ENCODE measurements at places on chromosomes 2 and 18.
A peak's percentile ranks its signal among the peaks of the same experiment; 100 is the strongest.

DNA sequence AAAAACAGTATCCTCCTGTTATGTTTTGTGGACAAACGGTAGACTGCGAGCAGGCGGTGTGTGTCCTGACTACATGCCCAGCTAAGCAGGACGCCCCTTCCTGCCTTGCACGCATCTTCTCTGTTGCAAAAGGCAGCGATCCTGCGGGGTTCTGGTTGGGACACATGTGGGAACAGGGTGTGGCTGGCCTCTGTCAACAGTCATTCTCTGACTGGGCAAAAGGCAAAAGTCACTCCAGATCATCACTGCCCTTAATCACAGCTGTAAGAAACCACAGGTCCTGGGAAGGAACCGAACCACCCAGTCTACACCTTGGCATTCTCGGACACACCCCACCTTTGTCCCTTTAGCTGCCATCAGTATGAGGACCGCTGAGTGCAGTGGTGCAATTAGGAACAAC, 44.3 kb upstream of the TMEM87B start:
- no peak overlapping the region for H3K27ac ChIP-seq
- no peak overlapping the region for H3K4me3 ChIP-seq
- peaks cover 5% of the 10 kb centered on the region for H3K4me1 ChIP-seq
- peaks cover 3% of the 10 kb centered on the region for H3K27me3 ChIP-seq

- no peak for DNase-seq
- no peak overlapping the region for H3K4me3 ChIP-seq
- no peaks in the 10 kb centered on the region for H3K27me3 ChIP-seq
- no peak overlapping the region for H3K27ac ChIP-seq
- H3K4me1 ChIP-seq, result peaks cover 2% of the 10 kb centered on the region
These were observed 549.0 kb upstream of the VRK2 start for GRCh38 chr2:57497489-57498096.

DNA sequence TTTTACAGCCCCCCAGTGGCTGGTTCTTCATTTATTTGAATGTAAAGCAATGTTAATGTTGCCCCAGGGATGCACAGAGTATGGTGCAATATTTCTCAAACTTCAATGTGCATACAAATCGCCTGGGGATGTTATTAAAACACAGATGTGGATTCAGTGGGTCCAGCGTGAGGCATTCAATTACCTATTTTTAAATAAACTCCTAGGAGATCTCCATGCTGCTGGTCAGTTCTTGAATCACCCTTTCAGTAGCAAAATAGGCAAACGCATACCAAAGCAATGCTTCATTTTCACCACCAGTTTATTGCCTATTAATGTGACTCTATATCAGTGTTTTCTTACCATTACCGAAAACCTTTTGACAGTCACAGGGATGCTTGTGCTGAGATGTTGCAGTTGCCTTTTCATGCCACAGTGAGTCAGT, 530.7 kb downstream of the CBLN2 start:
- no peak overlapping the region for H3K27ac ChIP-seq
- H3K4me1 ChIP-seq, result no peaks in the 10 kb centered on the region
- no peaks in the 10 kb centered on the region for H3K36me3 ChIP-seq
- H3K4me3 ChIP-seq, result no peak overlapping the region

- peaks cover 11% of the 10 kb centered on the region for H3K27me3 ChIP-seq
- no peaks in the 10 kb centered on the region for H3K4me1 ChIP-seq
- H3K36me3 ChIP-seq, result no peaks in the 10 kb centered on the region
These were observed 141.5 kb upstream of the SP5 start for GRCh38 chr2:170573671-170574070.

GRCh38 chr2:224570328-224570993, 14.7 kb downstream of the CUL3 start:
- H3K27me3 ChIP-seq, result no peaks in the 10 kb centered on the region
- peaks cover 45% of the 10 kb centered on the region for H3K36me3 ChIP-seq
- H3K4me3 ChIP-seq, result peak overlapping the region; percentile 8
- no peak for DNase-seq

GRCh38 chr2:57943315-57943714, 103.3 kb upstream of the VRK2 start:
- no peaks in the 10 kb centered on the region for H3K27me3 ChIP-seq
- H3K27ac ChIP-seq, result no peak overlapping the region
- peaks cover 7% of the 10 kb centered on the region for H3K36me3 ChIP-seq
- H3K4me1 ChIP-seq, result no peaks in the 10 kb centered on the region
- DNase-seq, result no peak
- H3K4me3 ChIP-seq, result no peak overlapping the region

GRCh38 chr2:25330273-25330672, 11.5 kb downstream of the DNMT3A start:
- H3K27me3 ChIP-seq, result no peaks in the 10 kb centered on the region
- no peak overlapping the region for H3K4me3 ChIP-seq
- H3K4me1 ChIP-seq, result peaks cover 28% of the 10 kb centered on the region

DNA sequence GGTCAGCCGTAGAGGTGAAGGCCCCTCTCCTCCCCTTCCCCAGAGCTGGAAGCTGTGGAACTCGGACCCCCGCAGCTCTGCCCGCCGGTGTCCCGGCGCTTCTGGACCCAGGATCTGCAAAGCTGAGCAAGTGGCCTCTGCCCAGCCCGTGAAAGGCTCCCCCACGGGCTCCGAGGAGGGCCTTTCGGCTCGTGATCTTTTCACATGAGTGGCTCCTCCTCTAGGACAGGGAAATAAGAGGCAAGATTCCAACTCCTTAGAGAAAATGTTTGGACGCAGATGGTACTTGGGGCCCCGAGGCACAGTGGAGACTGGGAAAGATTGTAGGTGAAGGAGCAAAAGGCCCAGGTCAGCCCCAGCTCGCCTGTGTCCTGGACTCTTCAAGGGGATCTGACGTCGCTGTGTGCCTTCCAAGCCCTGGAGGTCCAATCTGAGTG, 48.2 kb upstream of the SP3 start:
- H3K4me3 ChIP-seq, result peak overlapping the region; percentile 73
- no peaks in the 10 kb centered on the region for H3K36me3 ChIP-seq
- no peak overlapping the region for H3K27ac ChIP-seq
- H3K27me3 ChIP-seq, result no peaks in the 10 kb centered on the region

DNA sequence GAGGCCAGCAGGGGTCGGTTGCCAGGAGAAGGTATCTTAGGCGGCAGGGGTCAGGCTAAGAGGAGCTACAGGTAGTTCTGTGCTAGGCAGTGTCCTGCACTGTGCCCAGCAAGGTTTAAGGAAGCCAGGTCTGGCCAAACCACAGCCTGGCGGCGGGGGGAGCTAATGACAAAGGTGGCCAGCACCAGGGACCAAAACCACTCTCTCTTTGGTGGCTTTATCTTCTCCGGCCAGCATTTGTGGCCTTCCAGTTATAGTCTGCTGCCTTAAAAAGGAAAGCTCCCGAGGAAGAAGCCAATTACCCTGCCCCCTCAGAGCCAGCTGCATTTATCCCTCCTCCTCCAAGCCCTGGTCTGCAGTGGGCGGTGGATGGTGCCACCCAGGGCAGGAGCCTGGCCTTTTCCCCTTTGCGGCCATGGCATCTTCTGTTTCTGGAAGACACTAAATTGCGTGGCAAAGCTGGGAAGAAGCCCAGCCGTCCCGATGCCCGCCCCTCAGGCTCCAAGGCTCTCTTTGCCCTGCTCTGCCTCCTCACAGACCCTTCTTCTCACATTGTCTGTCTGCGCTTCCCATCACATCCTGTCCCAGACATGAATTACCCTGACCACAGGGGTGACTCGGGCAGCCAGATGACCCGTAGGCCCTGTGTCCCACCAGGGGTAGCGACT, 94.6 kb downstream of the EN1 start:
- H3K27ac ChIP-seq, result no peak overlapping the region
- no peaks in the 10 kb centered on the region for H3K4me1 ChIP-seq
- no peaks in the 10 kb centered on the region for H3K36me3 ChIP-seq
- no peak overlapping the region for H3K4me3 ChIP-seq

DNA sequence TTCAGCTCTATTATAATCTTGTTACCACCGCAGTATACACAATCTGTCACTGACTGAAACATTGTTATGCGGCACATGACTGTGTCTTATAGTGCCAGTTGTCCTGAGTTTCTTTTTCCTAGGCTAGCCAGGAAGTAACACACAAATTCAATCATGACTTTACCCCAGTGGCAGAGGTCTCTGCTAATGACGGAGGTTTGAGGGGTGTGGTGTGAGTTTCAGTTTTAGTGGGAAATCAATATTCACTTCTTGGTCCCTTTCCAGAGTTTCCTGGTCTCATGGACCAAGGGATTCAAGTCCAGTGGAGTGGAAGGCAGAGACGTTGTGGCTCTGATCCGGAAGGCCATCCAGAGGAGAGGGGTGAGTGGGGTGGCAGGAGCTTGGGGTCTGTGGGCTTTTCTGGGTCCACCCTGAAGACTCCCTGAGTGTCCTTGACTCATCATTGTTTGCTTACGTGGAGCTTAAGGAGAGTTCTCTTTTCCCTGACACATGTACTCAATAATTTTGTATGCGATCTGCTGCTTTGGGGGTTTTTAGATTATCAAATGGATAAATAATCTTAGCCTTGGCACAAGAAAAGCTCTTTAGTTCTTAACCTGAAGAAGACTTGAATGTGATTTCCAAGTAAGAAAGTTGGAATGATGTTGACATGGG, 39.2 kb downstream of the HK2 start:
- DNase-seq, result no peak
- no peaks in the 10 kb centered on the region for H3K27me3 ChIP-seq
- H3K27ac ChIP-seq, result no peak overlapping the region
- peaks cover 61% of the 10 kb centered on the region for H3K36me3 ChIP-seq
- H3K4me3 ChIP-seq, result no peak overlapping the region

GRCh38 chr2:226475650-226476049, 324.0 kb downstream of the IRS1 start:
- peaks cover 3% of the 10 kb centered on the region for H3K27me3 ChIP-seq
- H3K36me3 ChIP-seq, result no peaks in the 10 kb centered on the region
- no peak for DNase-seq
- H3K4me1 ChIP-seq, result no peaks in the 10 kb centered on the region
- H3K27ac ChIP-seq, result no peak overlapping the region
- no peak overlapping the region for H3K4me3 ChIP-seq

GRCh38 chr2:110834134-110834827, 101.9 kb downstream of the ACOXL start:
- no peaks in the 10 kb centered on the region for H3K36me3 ChIP-seq
- no peak for DNase-seq
- H3K4me1 ChIP-seq, result no peaks in the 10 kb centered on the region

GRCh38 chr2:71938108-71938507, 209.6 kb downstream of the CYP26B1 start:
- DNase-seq, result no peak
- no peaks in the 10 kb centered on the region for H3K36me3 ChIP-seq
- no peak overlapping the region for H3K27ac ChIP-seq
- no peaks in the 10 kb centered on the region for H3K4me1 ChIP-seq
- H3K4me3 ChIP-seq, result no peak overlapping the region

GRCh38 chr2:57569396-57569795, 477.2 kb upstream of the VRK2 start:
- no peak for DNase-seq
- no peaks in the 10 kb centered on the region for H3K27me3 ChIP-seq
- H3K36me3 ChIP-seq, result no peaks in the 10 kb centered on the region
- H3K4me3 ChIP-seq, result no peak overlapping the region
- no peaks in the 10 kb centered on the region for H3K4me1 ChIP-seq

- peaks cover 8% of the 10 kb centered on the region for H3K36me3 ChIP-seq
- no peak overlapping the region for H3K27ac ChIP-seq
- DNase-seq, result no peak
- peak overlapping the region; percentile 33 for H3K4me3 ChIP-seq
- H3K4me1 ChIP-seq, result peaks cover 11% of the 10 kb centered on the region
These were observed 2.2 kb downstream of the ELAC1 start for GRCh38 chr18:50970006-50970405.

DNA sequence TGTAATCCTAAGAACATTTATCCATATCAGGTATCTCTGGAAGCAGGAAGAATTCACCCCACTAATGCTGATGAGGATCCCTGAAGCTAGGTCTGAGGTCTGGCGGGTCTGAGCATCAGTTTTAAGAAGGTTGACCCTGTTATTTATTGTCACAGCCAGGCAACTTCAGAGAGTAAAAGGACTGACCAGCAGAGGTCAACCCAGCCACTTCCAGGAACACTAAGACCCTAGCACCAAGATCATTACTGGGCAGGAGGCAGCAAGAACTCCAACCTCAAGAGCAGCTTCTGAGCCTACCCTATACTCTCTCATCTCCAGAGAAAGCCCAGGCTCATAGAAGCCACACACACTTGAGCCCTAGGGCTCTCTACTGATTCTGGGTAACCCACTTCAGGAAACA, 901.4 kb downstream of the DCDC2C start:
- no peak overlapping the region for H3K4me3 ChIP-seq
- H3K4me1 ChIP-seq, result no peaks in the 10 kb centered on the region
- H3K36me3 ChIP-seq, result no peaks in the 10 kb centered on the region
- H3K27me3 ChIP-seq, result no peaks in the 10 kb centered on the region
- no peak overlapping the region for H3K27ac ChIP-seq
- no peak for DNase-seq

DNA sequence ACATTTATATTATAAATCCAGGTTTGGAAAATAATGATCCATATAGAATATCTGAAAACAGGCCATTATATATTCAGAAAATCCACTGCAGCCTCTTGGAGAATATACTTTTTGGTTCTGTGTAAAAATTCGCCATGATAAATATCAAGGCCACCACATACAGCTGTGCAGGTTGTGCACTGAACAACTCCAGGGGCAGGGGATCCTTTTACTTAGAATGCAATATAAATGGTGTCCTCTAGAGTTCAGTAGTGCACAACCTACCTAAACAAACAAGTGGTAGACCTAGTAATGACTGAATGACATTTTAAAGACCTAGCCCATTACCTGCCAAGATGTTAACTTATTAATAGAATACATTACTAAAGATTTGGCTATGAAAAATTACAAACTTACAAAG, 22.4 kb downstream of the MOGAT1 start:
- no peaks in the 10 kb centered on the region for H3K36me3 ChIP-seq
- no peak overlapping the region for H3K4me3 ChIP-seq
- H3K27me3 ChIP-seq, result peaks cover 11% of the 10 kb centered on the region
- DNase-seq, result no peak

GRCh38 chr2:109685453-109685852, 71.3 kb downstream of the SOWAHC start:
- H3K36me3 ChIP-seq, result no peaks in the 10 kb centered on the region
- no peak overlapping the region for H3K4me3 ChIP-seq
- no peak overlapping the region for H3K27ac ChIP-seq
- no peak for DNase-seq
- H3K27me3 ChIP-seq, result peaks cover 6% of the 10 kb centered on the region

DNA sequence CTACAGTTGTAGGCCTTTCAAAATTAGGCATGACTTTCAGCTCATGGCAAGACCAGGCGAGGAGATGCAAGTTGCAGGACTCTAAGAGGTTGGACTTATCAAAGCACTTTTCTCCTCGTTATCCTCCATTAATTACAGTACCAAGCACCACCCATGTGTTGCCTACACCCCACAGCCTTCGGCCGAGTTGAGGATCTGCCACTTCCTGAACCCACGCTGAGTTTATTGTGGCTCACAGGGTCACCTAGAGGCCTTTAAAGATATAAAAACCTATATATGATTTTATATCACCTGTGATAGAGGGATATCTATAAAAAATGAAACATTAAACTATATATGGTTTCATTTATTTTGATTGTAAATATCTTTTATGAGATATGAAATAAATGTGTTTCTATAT, 2.6 kb downstream of the UGT1A10 start:
- H3K4me3 ChIP-seq, result no peak overlapping the region
- H3K36me3 ChIP-seq, result no peaks in the 10 kb centered on the region
- H3K4me1 ChIP-seq, result peaks cover 9% of the 10 kb centered on the region
- H3K27ac ChIP-seq, result no peak overlapping the region

All from activated B cell treated with CpG ODN at 0.5 μM for 24 hours (primary cell).